H4 (cell line): ENCODE measurements at places on chromosomes 4 and X. TPM values are rescaled to one million over a fixed set of nuclear protein-coding genes. Genes with fewer than 3 reads are reported as not detected.
A peak's percentile ranks its signal among the peaks of the same experiment; 100 is the strongest.

The ITGB1BP2 gene
- 1.4 TPM in 1 of 2 replicates, not detected in the other for total RNA-seq

The LDB2 gene
- 16.8 and 21.6 TPM in 2 replicates for total RNA-seq

The EREG gene
- not detected in 2 replicates for total RNA-seq

The PAGE2 gene
- total RNA-seq: 0.48 TPM in 1 of 2 replicates, not detected in the other

The PLK4 gene
- 16.6 and 17.6 TPM in 2 replicates for total RNA-seq

The SAGE1 gene
- not detected in 2 replicates for total RNA-seq

The NOX1 gene
- total RNA-seq: not detected in 2 replicates

The FAM149A gene
- 1.4 and 2.2 TPM in 2 replicates for total RNA-seq

The MND1 gene
- 13.4 and 25.3 TPM in 2 replicates for total RNA-seq

The BCORL1 gene
- 0.46 and 1.3 TPM in 2 replicates for total RNA-seq

- no peak for DNase-seq
These were observed 89.0 kb downstream of the PLAC1 start for GRCh38 chrX:134569306-134569705.

GRCh38 chr4:107164962-107165475 is 128.9 kb upstream of the DKK2 start:
- DNase-seq: no peak

DNA sequence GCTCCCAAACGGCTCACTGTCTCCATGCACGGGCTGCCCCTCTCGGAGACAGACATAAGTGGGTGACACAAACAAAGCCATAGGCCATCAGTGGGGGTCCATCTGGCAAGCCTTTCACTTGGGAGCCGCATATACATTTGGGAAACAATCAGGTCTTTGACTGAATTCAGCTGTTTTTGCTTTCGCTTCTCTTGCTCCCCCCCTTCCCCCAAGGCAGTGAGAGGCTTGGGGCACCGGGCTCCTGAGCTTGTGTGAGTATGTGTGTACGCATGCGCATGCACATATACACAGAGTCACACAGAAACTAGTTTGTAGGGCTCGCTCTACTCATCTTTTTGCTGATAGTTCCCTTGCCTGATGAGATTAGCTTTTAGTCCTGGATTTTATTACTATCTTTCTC is 284.4 kb downstream of the AFF2 start:
- DNase-seq: no peak

DNA sequence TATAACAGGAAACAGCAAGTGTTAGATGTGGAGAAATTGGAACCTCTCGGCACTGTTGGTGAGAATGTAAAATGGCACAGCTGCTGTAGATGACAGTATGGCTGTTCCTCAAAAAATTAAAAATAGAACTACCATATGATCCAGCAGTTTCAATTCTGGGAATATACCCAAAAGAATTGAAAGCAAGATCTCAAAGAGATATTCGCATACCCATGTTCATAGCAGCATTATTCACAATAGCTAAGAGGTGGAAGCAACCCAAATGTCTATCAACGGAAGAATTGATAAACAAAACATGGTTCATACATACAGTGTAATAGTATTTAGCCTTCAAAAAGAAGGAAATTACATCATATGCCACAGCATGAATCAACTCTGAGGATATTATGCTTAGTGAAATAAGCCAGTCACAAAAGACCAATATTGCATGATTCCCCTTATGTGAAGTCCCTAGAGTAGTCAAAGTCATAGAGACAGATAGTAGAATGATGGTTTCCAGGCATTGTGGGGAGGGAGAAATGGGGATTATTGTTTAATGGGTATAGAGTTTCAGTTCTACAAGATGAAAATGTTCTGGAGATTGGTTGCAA is 467.7 kb downstream of the IDS start:
- DNase-seq: no peak

DNA sequence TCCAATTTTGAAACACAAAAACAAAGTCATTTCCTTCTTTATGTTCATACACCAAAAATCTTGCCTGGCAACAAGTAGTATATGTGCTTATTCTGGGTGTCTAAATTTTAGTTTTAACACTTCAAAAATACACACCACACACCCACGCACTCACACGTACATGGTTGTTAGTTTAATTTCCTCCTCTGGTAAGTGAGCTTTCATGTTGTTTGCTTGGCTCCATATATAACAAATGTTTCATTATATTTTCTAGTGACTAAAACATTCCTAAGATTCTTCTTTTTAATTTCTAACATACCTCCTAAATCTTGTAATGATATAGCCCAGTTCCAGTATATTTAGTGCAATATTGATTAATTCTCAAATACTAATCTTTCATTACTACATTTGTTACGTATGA is 80.9 kb downstream of the PRDM5 start:
- no peak for DNase-seq

- no peak for DNase-seq
These were observed 109.7 kb downstream of the RTL5 start for GRCh38 chrX:72021975-72022374.

DNA sequence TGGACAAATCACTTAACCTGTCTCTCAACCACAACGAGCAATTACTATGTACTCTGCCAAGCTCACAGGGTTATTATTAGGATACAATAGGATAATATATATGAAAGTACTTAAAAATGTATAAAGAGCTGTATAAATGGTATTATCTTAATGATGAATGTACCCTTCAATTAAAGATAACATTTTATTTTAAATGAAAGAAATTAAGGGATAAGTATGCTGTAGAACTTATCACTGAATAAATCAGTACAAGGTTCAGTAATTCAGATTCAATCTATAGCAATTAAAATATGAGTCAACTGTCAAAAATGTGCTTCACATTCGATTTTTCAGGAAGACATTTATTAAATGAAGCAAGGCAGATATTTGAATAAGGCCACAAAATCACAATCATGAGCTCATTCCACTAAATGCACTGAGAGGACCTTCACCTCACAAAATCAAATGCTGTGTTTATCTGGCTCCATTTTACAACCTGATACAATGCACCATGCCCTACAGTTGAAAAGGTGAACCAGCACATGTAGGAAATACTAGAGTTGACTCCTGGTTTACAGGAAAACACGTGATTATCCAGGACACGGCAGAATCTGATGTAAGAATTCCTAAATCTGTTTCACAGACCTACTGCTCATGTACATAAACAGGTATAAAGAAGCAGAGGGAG is 4.4 kb downstream of the LRCH2 start:
- peak; percentile 45 for DNase-seq

- no peak for DNase-seq
These were observed 234.5 kb downstream of the RBMX2 start for GRCh38 chrX:130636277-130636676.

- DNase-seq: peak; percentile 56
These were observed 318.6 kb downstream of the LDB2 start for GRCh38 chr4:16579866-16580265.

- no peak for DNase-seq
These were observed 62.4 kb downstream of the ADRA2C start for GRCh38 chr4:3828546-3828945.

DNA sequence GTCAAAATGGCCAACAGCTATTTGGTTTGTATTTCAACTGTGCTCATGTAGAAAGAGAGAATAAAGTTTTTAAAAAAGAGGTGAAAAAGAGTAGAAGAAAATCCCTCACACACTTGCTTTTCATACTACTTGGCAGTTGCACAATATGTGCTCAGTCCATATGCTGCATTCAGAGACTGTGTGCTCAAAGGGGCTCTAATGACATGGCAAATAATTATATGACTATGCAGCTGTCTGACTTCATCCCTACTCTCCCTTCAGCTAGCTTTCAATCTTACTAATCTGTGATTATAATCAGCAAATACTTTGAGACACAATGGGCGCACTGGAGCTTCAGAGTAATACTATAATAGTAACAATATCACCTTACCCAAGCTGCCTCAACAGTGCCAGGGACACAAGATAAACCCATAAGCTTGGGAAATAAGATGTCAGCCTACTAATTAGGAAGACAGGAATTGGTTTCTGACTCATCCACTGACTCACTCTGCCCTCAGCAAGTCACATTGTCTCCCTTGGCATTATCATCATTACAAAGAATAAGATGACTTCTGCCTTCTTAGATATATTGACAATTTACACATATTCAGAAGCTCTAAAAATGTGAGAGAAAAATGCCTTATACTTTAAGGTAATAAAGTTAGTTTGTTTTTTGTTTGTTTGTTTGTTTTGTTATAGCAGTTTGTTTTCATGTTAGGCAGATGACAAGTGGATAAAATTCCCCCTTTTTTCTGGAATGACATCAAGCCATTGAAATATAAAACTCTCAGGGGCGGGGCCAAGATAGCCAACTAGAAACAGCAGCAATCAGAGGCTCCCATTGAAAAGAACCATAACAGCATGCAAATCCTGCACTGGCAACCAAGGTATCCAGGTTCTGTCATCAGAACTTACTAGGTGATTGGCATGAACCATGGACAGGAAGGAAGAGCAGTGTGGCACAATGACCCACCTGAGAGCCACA is 311.6 kb downstream of the FAM133A start:
- peak; percentile 21 for DNase-seq

- DNase-seq: no peak
These were observed 272.8 kb upstream of the GATB start for GRCh38 chr4:152033621-152034020.

- DNase-seq: peak; percentile 78
These were observed 474.2 kb upstream of the GRID2 start for GRCh38 chr4:91829531-91829930.

GRCh38 chr4:115275615-115276014 is 162.2 kb upstream of the NDST4 start:
- DNase-seq: no peak

DNA sequence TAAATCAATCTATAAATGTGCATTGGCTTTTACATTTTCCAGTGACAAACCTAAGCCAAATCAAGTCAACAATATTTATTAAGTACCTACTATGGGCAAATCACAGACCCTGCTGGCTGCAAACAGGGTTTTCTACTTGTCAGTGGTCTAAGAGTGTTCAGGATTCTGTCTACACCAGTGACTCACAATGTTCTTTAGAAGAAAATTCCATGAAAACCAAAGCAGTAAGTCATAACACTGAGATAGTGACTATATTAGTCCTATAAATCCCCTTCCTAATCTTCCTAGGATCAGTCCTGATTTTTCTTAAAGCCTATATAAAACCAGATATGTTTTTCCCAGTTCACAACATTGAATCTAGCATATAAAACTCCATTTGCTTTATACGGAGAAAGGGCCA is 69.7 kb downstream of the PPP3CA start:
- no peak for DNase-seq

DNA sequence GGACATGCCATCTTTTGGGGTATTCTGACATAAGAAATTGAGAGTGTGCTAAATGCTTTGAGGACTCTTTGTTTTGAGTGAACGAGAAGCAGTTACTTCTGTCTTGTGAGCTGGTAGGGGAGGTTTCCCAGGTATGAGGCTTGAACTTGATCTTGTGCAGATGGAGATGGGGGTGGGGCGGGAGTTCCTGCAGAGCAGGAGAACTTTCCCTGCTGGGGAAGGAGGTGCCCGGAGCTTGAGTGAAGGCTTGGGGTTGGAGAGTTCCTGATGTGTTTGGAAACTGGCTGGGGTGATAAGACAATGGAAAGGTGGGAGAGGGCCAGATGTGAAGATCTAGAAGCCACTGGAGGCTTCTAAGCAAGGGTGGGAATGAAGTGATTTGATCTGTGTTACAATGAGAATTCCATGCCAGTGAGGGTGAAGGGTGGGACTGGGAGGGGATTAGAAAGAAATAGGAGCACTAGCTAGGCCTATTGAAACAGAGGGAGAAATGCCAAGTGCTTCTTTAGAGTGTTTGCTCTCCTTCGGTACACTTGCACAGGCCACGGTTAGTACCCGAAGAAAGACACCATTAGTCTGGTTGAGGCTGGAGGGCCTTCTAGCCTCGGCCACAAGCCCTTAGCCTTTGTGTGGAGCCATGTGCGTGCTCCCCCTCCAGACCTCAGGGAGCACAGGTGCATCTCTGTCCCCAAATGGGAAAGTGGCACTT is 103.5 kb upstream of the STOX2 start:
- no peak for DNase-seq

DNA sequence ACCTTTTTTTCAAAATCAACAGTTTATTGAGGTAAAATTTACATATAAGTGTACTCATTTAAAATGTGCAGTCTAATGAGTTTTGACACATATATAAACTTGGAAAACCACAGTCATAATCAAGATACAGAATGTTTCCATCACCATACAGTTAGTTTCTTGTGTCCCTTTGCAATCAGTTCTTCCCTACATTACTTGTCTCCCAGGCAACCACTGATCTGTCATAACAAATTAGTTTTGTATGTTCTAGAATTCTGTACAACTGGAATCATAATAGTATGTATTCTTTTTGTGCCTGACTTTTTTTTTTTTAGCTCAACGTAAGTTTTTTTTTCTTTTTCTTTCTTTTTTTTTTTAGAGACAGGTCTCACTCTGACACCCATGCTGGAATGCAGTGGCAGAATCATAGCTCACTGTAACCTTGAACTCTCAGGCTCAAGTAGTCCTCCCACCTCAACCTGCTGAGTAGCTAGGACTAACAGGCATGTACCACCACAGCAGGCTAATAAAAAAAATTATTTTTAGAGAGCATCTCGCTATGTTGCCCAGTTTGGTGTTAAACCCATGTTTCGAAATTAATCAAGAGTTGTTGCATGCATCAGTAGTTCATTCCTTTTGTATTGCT is 26.9 kb downstream of the ARFIP1 start:
- DNase-seq: no peak

GRCh38 chr4:101014417-101014816 is 332.9 kb downstream of the PPP3CA start:
- DNase-seq: no peak

DNA sequence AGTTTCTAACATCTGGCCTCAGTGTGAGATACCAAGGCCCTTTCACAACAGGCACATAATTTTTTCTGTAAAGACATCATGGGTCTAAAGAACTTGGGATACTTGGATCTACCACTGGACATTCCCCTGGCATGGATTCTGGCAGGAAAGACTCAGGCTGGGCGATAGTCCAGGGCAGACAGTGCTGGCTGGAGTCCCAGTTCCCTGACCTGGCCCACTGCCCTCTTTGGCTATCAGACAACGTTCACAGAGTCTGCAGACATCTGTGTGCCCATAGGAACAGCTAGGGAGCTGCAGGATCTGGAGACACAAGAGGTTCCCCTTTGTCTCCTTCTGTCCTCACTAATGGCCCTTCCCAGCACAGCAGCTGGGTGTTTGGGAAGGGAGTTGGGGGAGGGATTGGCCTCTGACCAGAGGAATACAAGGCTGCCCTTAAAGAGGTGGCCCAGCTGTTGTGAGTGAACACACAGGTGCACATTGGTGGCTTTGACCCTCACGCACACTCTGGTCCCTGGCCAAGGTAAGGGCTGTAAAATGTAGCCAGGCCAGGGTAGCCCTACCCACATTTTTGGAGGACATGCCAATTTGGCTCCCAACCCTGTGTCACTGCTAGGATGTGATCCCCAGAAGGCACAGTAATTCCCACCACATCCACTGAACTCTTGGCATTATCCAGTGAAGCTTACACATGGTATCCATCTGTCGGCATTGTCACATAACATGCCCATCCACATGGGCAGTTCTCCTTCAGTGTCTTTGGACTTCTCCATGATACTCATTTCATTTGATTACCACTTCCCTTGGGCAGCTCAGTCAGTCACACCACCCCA is 72.3 kb downstream of the SOX3 start:
- DNase-seq: no peak

GRCh38 chr4:81052119-81053068 is 21.9 kb downstream of the BMP3 start:
- peak; percentile 60 for DNase-seq

- DNase-seq: no peak
These were observed 23.6 kb downstream of the TMEM255A start for GRCh38 chrX:120287513-120288112.
